ENCODE measurements at places on chromosomes 7 and 10. TPM values are rescaled to one million over a fixed set of nuclear protein-coding genes. Genes with fewer than 3 reads are reported as not detected.

DNA sequence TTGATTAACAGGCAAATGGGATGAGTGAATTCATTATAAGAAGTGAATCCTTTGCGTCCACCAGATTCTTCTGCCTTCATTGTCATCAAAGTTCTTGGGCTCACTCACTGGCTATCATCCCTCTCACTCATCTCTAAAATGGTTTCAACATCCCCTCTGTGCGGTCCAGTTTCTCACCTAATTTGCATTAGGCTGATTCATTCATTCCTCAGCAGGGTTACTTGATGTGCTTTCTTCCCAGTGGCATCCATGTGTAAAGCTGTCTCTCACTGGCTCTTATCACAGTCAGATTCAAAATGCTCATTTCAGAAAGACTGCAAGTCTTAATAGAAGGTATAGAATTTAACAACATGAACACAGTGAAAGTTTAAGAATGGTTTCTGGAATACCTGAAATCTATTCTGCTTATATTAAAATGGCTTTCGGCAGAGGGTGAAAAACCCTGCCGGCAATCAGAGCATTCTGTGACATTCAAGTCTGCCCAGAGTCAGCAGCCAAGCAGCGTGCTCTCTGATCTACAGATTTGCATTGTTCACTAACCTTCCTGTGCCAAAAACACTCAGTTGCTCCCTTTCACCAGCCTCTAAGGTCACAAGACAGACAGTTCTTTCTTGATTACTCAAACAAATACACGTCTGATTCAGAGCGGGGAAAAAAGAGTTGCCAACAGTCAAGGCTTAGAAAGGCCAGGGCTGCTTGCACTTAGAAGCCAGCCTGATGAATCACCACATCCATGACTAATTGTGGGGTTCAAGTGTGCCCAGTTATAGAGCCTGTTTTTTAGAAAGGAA is 106.7 kb downstream of the TES start:
- no peak for DNase-seq

GRCh38 chr10:34780818-34781380 is 34.2 kb downstream of the PARD3 start:
- peak; percentile 67 for DNase-seq

GRCh38 chr10:107144490-107144889 is 20.0 kb downstream of the SORCS1 start:
- no peak for DNase-seq

DNA sequence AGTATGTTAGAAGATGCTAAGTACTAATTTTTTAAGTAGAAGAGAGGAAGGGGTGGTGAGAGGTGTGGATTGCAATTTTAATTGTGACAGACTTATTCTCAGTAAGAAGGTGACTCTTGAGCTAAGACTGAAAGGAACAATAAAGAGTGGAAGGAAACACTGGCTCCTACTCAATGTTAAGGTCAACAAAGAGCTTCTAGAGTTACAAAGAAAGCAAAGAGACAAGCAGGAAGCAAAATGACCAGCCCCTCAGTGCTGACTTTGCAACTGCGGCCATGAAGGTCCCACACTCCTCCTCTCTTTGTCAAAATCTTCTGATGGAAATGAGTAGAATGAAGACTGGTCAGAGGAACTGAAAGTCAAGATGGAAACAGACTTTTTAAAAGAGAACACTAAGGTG is 79.9 kb upstream of the FOXI2 start:
- no peak for DNase-seq

Gene GNG11
- 26.3 TPM for total RNA-seq

- no peak for DNase-seq
These were observed 18.0 kb downstream of the BBIP1 start for GRCh38 chr10:110900983-110901382.

Gene GRID2IP
- total RNA-seq: 0.18 TPM

Gene FAM107B
- total RNA-seq: 23.7 TPM

DNA sequence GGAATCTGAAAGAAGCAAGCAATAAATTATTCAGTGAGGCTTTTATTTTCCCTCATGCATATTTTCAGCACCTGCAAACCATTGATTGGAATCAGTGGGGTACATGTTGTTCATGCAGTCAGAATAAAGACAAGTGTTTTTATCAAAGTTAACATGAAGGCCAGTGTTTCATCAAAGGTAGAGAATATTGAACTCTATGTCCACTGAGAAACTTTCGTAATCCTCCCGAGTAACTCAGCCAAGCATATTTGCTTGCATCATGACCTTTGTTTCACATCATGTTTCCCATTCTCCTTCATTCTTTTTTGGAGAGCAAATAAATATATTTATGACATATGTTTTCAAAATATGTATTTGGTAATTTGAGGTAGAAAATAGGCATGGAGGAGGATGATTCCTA is 663.1 kb downstream of the SH2D4B start:
- no peak for DNase-seq

GRCh38 chr7:16114071-16114470 is 307.3 kb downstream of the CRPPA start:
- DNase-seq: no peak

DNA sequence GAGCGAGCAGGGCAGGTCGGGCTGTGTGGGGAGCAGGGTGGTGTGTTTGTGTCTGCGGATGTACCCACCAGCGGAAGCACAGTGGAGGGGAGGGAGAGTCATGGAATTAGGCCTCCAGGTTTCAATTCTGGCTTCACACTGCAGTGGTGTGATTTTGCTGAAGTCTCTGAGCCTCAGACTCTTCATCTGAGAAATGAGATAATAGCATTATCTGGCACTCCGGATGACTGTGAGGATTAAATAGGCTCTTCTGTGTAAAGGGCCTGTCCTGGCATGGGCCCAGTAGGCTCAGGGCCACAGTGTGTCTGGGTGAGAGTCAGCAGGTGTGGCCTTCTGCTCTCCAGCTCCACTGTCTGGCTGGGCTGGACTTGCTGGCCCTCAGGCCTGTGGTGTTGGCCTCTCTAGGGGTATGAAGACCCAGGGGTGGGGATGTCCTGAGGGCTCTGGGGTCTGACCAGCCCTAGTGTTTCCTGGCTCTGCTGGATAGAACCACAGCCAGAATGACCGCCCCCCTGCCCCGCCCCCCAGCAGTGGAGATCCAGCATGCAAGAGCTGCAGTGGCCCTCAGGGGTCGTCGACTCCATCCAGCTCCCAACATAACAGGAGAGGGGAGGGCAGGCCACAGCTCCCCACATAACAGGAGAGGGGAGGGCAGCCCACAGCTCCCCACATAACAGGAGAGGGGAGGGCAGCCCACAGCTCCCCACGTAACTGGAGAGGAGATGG is 178.6 kb downstream of the RPS24 start:
- DNase-seq: no peak

DNA sequence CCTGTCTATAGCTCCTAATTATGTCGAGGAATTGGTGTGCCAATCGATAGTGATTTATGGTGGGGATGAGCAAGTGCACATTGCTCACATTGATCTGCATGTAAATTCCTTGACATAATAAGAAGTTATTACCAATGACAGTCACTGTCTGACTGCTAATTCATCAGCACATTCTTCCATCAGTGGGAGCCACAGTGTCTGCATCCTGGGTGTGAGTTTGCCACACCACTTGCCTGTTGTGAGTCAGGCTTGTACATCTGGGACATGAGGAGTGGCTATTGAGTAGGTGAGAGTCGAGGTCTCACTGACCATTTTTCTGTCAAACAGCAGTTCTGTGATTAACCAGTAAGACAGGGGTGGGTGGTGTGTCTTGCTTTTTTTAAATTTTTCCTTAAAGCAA is 263.4 kb downstream of the LRMDA start:
- DNase-seq: no peak

Gene NODAL
- not detected for total RNA-seq

Data from sciatic nerve (tissue), 2 donors.